ENCODE measurements at places on chromosomes 7 and 10.

DNA sequence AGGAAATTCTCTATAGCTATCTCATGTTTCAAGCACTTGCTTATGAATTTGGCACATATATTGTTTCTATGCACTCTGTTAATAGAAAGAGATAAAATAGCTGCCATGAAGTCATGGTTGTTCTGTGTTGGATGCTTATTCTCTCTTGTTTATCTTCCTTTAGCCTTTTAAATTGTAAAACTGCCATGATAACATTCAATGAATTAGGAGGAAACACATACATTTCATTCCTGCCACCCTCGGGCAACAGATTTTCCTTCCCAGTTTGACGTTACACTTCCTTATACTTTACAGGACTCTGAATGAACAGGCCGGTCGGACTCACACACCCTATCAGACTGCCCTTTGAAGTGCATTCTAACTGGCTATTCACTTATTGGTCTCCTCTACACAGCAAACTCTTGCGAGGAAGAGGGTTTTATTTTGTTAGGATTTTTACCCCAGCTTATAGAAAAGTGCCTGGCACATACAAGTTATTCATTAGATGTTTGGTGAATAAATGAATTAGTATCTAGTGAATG is 65.7 kb upstream of the FERD3L start:
- no peak for DNase-seq

GRCh38 chr7:124155432-124156022 is 122.7 kb upstream of the TMEM229A start:
- DNase-seq, result peak; percentile 33

GRCh38 chr7:81236560-81236959 is 317.7 kb upstream of the SEMA3C start:
- no peak for DNase-seq

DNA sequence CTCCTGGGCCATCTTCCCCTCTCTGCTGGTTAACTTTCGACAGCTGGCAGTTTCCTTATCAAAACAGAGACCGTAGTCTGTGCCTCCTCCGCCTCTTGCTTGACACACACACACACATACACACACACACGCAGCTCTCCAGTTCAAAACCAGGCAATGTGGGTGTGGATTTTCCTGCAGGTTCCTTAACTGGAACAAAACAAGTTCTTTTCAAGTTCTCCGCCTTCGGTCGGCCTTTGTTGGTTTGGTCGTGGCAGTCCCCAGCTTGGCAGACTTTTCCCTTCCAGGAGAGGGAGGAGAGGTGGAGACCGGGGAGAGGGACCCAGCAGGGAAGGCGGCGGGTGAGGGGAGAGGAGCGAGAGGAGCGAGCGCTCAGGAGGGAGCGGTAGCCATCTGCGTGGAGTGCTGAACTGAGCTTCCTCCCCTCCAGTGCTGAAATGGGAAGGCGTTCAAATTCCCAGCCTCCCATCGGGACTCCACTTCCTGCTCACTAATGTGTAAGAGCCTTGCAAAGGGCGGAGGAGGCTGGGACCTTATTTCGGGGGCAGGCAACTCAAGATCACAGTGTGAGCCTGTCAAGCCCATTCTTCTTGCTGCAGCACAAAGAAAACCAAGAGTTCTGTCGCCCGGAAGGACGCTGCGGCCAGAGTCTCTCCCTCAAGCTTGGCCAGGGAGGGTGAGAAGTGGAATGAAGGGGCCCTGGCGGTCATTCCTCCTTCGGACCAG is 120.6 kb downstream of the PRPF18 start:
- DNase-seq, result peak; percentile 66

- DNase-seq, result no peak
These were observed 374.1 kb downstream of the NRG3 start for GRCh38 chr10:82249141-82249540.

DNA sequence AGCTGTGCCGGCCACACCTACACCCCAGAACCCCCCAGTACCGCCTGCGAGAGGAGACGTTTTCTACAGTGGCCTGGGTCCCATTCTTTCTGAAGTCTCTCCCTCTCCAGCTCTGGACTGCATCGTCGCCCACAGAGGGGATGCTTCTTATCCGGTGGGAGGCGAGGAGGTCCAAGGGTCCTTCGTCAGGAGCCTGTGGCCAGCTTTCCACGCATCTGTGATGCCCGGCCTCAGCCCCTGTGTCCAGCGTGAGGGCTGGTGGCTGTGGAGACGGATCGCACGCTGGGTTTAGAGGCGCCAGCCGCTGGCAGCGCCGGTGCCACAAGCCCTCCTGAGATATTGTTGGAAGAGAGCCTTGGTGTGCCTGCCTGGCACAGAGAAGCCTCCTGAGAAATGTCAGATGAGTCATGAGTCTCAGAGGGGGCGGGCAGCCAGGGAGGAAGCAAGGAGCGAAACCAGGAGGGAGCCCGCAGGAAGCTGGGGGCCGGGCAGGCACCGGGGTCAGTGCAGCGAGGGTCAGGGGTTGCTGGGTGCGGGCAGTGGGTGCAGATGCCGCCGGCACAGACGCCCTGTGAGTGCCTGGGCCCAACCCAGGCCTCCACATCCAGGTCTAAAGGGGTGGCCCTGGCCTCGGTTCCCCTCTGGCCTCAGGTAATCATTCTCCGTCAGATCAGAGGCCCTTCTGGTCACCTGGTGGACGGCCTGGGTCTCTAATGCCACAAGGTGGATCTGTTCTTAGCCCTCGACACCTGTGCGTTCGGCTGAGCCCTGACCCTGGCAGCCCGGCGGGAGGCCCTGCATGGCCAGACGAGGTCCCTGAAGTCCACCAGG is 86.0 kb upstream of the DIP2C start:
- no peak for DNase-seq

GRCh38 chr7:6205971-6206660 is 66.3 kb downstream of the CYTH3 start:
- DNase-seq, result no peak

DNA sequence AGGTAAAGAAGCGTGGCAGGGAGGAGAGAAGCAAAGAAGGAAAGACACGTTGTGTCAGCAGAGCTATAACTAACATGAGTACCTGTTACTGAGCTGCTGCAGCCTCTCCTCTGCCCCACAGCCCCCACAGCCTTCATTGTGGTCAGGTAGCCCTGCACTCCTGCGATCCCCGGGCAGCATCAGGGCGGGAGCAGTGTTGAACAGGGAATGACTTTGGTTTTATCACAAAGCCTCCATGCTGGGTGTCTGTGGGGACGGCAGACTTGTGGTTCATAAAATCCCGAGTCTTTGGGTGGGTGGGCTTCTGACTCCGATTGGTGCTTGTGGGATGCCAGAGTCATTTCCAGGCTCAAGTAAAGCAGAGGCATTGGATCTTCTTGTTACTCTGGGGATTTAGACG is 14.8 kb upstream of the PRKAG2 start:
- DNase-seq, result no peak

GRCh38 chr7:30040938-30041337 is 12.7 kb downstream of the PLEKHA8 start:
- DNase-seq, result no peak

DNA sequence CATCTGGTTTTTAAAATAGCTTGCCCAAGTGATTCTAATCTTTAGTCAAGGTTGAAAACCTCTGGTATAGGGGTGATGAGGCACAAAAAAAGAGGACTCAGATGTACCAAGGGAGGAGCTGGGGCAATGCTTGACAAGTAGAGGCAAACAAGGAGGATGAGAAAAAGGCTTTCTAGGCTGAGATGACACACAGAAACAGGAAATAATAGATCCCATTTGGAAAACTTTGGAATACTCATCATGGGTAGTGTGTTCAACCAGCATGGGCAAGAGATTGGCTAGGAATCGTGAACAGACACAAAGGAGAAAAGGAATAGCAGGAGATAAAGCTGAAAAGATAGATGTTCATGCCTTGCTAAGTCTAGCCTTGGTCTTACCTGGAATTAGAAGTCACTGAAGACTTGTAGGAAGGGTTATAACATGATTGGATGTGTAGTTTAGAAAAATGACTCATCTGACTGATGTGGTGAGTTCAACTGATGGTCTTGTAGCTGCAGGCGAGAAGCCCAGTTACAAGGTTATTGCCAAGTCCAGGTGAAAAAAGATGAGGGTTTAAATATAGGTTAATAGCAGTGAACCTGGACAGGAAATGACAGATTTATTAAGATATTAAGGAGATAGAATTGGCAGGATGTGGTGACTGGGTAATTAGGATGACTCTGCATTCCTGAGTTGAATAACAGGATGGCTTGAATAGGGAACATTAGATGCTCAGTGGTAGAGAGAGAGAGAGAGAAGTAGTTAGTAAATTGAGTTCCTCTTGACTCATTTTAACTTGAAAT is 214.0 kb upstream of the LRGUK start:
- no peak for DNase-seq

- DNase-seq, result peak; percentile 1
These were observed 105.1 kb downstream of the C10orf90 start for GRCh38 chr10:126565441-126565840.

DNA sequence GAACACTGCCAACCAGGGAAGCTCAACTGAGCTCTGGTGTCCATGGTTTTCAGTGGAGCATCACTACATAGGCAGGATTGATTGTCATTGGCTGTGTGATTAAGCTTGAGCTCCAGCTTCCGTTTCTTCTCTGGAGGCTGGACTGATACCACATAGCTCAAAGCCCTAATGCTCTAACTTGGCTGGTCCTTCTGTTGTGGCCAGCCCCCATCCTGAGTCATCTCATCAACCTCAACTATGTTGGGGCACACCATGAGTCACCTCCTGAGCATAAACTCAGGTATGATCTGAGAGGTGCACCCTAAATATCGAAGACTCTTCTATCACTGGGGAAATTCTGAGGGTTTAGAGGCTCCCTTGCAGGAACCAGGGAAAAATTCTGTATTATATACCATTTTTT is 114.5 kb upstream of the INHBA start:
- no peak for DNase-seq

DNA sequence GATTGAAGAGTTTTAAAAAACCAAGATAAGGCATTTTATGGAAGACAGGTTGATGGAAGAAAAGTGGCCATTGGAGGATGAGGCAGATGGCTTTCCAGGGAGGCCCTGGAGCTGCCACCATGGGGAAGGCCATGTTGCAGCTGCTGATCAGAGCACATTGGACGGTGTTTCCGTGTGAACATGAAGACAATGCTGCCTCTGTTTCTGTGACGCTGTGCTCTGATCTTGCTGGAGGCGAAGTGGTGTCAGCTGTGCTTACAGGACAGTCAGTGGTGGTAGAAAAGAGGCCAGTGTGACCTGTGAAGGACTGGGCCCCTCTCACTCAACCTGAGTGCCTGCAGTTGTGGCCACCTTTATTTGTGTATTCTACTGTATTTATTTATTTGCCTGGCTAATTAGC is 132.9 kb downstream of the FAM204A start:
- DNase-seq, result no peak

DNA sequence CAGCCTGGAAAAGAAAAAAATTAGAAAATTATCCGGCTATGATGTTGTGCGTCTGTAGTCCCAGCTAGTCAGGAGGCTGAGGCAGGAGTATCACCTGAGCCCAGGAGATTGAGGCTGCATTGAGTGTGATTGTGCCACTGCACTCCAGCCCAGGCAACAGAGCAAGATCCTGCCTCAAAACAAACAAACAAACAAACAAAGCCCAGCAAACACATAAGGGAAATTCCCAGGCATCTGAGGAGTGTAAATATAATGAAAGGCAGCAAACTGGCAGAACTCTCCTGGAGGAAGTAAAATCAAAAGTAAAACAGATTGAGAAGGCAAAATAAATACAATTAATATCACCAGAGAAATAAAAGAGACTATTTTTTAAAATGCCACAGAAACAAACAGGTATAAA is 84.5 kb upstream of the ITGB1 start:
- DNase-seq, result no peak

GRCh38 chr7:78315119-78315518 is 516.5 kb downstream of the PHTF2 start:
- no peak for DNase-seq

DNA sequence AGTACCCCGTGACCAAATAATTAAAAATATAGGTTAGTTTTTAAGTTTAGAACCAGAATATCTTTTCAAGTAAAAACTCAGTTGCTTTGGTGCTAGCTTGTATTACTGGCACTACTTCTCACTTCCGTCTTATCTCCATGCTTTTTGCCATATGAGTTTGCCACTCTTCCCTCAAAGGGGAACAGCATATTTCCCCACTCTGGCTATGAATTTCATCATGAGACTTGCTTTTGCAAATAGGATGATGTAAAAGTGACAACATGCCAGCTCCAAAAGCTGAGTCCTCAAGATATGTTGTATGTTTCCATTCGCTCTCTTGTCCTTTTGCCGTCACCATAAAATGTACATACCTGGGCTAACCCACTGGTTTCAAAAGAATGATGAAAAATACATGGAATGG is 178.1 kb upstream of the SEMA3A start:
- DNase-seq, result no peak

- DNase-seq, result no peak
These were observed 5.0 kb downstream of the GPER1 start for GRCh38 chr7:1092806-1093501.

- no peak for DNase-seq
These were observed 2.7 kb downstream of the LRRC27 start for GRCh38 chr10:132334631-132335188.

GRCh38 chr10:99520847-99521764 is 11.6 kb upstream of the NKX2-3 start:
- no peak for DNase-seq

- DNase-seq, result peak; percentile 51
These were observed at the start of gene KAZALD1 for GRCh38 chr10:101061624-101062231. TSS of gene KAZALD1 (plus strand) at chr10:101061989. CDS start at chr10:101062593, 604 bp downstream.

DNA sequence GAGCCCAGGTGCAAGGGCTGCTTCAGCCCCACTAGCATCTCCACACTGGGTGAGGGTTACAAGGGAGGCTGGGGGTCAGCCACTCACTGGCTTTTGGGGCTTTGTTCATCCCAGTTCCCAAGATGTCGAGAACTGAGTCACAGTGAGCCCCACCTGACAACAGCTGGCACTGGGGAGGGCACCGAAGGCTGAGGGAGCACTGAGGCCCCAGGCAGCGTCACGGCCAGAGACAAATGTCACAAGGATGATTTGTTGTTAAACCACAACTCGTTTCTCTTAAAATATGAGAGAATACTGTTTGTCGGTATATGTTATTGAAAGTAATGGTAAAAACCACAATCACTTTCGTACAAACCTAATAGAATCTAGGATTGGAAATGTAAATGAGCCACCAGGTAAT is 219.9 kb downstream of the CELF2 start:
- DNase-seq, result no peak

DNA sequence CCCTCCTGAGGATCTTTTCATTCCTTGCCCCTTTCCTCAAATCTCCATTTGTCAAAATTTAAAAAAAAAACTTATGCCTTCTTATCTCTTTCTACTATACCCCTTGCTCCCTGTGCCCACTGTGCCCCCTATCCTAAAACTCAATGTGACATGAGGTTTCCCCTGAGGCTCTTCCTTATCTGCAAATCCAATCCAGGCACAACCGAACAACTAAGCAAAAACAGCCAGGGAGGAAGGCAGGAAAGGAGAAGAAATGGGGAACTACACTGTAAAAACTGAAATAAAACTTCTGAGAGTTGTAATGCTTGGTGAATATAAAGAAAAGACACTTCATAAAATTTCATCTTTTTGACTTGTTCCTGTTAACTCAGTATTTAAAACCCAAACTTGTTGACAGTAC is 54.2 kb downstream of the CRPPA start:
- no peak for DNase-seq

All from NCI-H2171 treated with DMSO at 0.1 percent for 48 hours (cell line).